ENCODE measurements at places on chromosomes 7 and 10.

- no peak for DNase-seq
These were observed 9.1 kb upstream of the DMBT1 start for GRCh38 chr10:122551450-122551849.

- no peak for DNase-seq
These were observed 353.2 kb upstream of the KLF6 start for GRCh38 chr10:4138146-4138721.

GRCh38 chr7:82697897-82698296, 254.3 kb upstream of the CACNA2D1 start:
- no peak for DNase-seq

DNA sequence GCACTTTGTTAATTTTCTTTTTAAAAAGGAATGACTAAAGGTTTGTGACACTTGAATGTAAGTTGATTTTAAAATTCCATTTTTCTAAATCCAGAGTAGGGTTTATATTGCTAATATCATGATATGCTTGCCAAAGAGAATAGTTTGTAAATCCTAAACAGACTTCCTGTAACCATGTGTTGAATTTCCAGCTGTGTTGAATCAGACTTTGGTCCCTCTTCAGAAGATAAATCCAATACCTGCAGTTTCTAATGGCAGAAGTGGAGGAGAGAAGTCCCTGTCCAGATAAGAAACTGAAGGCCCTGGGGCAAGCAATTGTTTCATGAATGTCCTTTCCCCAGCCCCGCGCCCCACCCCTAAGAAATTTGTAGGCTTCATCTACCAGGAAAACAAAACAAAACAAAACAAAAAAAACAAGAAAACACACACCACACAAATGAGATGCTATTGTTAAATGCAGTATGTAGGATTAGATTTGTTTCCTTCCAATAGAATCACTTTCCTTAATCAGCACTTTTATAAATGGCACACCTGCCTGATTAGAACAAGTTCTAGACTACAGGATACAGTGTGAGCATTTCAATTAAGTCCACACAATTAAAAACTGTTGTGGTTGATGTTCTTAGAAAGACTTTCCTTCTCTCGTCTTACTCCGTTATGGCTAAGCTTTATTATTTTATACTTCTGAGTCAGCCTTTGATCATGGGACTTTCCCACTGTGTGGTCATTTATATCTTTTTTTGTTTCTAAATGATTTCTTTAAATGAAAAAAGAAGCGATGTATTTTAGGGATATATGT, 122.8 kb downstream of the KAT6B start:
- no peak for DNase-seq

DNA sequence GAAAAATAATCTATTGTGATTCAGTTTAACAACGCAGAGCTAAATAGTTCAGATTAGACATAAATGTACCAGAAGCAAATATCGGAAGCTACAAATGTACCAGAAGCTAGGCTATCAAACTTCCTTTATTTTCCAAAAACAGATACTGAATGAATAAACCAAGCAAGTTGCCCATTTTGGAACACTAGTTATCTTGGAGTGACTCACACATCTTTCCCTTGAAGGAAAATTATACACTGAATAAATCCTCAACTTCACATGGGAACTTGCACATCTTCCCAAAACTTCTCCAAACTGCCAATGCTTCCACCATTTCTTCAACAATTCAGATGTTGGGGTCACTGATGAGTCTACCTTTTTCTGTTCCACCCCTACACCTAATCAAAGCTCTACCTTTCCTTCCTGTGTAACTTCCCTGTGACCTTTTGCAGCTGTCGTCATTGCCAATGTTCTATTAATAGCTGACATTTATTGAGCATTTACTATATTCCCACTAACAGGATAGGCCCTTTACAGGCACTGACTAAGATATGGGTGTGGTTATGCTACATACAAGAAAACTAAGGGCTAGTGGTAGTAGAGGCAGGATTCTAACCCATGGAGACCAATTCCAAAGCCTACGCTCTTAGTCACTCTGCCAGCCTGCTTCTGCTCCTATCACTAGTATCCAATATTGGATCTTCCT, 22.7 kb downstream of the RELN start:
- no peak for DNase-seq
